SJSA1 (cell line): ENCODE measurements at places on chromosomes 2 and 18.

GRCh38 chr2:43155851-43156411, 70.5 kb downstream of the ZFP36L2 start:
- DNase-seq, result no peak

- no peak for DNase-seq
Measured at GRCh38 chr2:206688990-206689389, 29.2 kb downstream of the DYTN start.

DNA sequence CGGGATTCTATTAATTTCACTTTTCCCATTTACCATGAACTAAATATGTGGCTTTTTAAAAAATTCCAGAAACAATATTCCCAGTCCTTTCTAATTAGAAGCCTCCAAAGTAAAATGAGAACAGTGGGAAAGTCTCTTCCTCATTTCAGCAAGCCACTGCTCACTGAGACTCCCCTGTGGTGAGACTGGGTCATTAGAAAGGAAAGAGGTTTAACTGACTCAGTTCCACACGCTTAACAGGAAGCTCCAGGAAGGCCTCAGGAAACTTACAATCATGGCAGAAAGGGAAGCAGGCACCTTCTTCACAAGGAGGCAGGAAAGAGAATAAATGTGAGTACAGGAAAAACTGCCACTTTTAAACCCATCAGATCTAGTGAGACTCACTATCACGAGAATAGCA, 258.9 kb upstream of the CHAC2 start:
- no peak for DNase-seq

DNA sequence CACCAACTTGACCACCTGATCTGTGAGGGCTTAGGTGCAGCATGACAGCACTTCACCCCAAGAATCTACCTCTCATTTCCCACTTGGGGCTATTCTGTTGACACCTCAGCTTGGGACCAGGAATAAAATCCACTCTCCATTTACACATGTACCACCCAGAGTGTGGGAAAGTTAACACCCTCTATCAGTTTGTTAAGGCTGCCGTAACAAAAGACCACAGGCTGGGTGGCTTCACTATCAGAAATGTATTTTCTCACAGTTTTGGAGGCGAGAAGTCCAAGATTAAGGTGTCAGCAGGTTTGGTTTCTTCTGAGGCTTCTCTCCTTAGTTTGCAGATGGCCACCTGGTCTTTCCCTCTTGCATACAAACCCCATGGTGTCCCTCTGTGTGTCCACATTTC, 277.7 kb upstream of the ERBB4 start:
- DNase-seq, result no peak

- no peak for DNase-seq
Measured at GRCh38 chr2:204346906-204347305, 198.4 kb upstream of the PARD3B start.

DNA sequence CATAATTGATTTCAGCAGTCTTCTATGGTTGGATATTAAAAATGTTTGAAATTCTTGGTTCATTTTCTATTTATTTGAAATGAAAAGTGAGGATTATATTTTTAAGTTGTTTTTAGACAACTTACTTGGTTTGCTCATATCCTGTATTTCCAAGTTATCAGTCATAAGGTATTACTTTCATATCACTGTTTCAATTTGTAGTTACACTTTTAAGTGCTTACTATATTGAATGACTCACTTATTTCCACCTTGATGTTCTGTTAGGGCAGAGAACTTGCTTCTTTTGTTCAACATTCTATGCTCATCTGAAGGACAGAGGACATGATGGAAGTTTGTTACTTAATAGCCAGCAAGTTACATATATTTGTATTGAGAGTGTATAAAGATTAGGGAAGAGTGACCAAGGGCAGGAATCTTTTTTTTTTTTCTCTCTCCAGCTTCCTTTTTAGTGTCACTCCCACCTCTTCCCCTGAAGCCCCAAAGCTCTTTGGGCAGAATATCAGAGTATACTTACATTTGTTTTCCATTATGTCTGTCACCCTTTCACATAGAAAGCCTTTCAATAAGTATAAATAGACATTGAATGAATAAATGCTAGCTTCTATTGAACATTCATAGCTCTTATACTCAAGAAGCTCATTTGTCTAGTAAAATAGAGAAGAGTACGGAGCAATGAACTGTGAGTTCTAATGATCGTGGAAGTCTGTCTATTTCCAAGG, 28.1 kb downstream of the PIK3C3 start:
- no peak for DNase-seq

GRCh38 chr2:23497063-23497462, 112.1 kb downstream of the KLHL29 start:
- peak; percentile 19 for DNase-seq

DNA sequence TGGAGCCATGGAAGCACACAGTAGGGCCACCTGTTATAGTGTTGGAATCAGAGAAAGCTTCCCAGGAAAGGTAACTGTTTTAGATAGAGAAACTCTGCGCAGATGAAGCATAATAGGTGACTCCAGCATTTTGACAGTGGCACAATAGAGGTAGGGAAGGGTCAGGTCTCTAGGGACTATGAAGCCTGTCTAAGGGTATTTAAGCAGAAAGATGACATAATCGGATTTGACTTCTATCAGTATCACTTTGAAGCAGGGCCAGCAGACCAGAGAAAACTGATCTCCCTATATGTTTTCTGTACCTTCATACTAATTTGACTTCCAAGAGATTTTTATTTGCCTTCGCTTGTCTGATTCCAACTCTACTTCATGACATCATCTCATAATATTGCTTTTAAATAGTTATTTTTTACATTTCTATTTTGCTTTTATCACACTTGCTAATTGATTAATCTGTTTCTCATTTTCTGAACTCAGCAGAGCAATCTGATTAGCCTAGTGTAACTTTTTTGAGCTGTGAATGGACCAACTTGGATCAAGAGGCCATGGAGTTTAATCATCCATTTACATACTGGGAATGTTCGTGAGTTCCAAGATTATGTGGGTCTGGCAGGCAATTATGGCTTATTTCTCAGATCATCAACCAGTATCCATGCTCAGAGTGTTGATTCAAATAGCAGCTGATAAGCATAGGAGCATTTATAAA, 8.4 kb upstream of the HIBCH start:
- no peak for DNase-seq

- no peak for DNase-seq
Measured at GRCh38 chr2:186443851-186444250, 42.2 kb upstream of the ZC3H15 start.

DNA sequence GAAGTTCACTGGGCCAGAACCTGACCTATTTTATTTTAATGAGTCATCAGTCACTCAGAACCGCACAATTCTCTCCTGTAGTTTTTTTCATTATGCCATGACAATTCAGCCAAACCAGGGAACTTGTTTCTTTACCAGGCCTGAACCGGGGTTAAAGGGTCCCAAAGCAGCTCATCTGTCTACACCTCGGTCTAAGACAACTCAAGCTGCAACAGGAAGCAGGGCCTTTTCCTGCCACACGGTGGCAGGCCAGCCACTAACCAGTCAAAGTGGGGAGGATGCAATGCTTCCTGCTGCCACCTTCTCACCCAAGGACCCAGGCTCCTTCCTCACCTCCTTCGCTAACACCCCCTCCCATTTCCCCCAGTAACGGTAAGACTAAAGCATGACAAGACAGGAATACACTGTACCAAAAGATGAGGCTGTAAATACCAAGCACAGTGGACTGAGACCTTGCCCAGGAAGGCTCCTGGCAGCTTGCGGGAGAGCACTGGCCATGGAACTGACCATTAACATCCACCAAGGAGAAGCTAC, 56.7 kb upstream of the ACKR3 start:
- peak; percentile 58 for DNase-seq

DNA sequence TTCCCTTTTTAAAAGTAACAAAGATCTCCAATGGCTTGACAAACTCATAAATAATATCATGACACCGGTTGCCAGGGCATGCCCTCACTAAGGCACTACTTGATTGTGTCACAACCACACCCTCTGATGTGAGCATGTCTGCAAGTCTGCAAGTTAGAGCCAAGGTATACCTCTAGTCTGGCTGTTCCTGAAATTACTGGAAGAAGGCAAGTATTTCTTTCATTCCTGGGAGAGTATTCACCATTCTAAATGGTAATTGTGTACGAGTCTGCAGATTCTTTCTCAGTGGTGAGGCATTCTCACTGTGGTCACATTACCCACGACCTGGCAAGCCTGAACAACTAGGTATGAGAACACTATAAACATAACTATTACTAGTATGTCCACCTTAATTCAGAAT, 25.7 kb upstream of the RNU4ATAC start:
- peak; percentile 80 for DNase-seq

DNA sequence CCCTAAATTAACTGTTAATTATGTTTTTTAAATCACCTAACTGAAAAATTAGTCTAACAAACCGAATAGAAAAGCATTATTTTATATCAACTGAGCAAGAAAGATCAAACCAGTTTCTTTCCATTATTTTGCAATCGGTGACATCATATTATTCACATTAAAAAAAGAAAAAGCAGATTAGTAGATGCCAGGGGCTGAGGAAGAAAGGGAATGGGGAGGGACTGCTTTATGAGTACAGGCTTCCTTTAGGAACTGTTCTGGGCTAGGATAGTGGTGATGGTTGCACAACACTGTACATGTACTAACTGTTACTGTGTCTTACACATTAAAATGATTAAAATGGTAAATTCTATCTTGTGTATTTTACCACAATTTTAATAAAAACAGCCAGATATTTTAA, 59.3 kb downstream of the COBLL1 start:
- no peak for DNase-seq

GRCh38 chr2:147460155-147460554, 384.7 kb upstream of the ACVR2A start:
- no peak for DNase-seq

- no peak for DNase-seq
Measured at GRCh38 chr18:35024965-35025364, 16.2 kb upstream of the MAPRE2 start.

DNA sequence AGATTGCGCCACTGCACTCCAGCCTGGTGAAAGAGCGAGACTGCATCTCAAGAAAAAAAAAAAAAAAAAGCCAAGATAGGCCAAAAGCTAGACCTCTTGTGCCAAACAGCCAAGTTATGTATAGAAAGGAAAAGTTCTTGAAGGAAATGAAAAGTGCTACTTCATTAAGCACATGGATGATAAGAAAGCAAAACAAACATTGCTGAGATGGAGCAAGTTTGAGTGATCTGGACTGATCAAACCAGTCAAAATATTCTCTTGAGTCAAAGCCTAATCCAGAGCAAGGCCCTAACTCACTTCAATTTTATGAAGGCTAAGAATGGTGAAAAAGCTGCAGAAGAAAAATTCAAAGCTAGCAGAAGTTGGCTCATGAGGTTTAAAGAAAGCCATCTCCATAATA, 28.1 kb upstream of the TANC1 start:
- no peak for DNase-seq

GRCh38 chr2:28915939-28916338, 21.5 kb downstream of the WDR43 start:
- DNase-seq, result no peak

DNA sequence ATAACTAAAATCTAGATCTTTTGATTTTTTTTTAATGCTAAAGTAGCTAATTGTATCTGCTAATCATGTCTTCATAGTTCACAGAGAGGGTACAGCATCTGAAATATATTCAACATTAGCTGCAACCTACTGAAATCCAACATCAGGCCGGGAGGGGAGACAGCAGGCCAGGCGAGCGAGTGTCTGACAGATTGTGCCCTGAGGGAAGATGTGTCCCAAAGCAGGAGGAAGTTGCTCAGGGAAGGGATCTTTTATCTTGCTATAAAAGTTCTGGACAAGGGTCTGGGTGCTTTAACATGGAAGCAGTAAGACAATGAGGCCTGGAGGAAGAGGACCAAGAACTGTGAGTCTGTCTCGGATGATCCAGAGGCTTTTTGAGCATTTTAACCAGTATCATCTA, 274.1 kb downstream of the AFF3 start:
- DNase-seq, result no peak

- no peak for DNase-seq
Measured at GRCh38 chr2:8796315-8796848, 41.0 kb downstream of the KIDINS220 start.

- DNase-seq, result no peak
Measured at GRCh38 chr2:100060875-100061274, 81.5 kb downstream of the AFF3 start.

DNA sequence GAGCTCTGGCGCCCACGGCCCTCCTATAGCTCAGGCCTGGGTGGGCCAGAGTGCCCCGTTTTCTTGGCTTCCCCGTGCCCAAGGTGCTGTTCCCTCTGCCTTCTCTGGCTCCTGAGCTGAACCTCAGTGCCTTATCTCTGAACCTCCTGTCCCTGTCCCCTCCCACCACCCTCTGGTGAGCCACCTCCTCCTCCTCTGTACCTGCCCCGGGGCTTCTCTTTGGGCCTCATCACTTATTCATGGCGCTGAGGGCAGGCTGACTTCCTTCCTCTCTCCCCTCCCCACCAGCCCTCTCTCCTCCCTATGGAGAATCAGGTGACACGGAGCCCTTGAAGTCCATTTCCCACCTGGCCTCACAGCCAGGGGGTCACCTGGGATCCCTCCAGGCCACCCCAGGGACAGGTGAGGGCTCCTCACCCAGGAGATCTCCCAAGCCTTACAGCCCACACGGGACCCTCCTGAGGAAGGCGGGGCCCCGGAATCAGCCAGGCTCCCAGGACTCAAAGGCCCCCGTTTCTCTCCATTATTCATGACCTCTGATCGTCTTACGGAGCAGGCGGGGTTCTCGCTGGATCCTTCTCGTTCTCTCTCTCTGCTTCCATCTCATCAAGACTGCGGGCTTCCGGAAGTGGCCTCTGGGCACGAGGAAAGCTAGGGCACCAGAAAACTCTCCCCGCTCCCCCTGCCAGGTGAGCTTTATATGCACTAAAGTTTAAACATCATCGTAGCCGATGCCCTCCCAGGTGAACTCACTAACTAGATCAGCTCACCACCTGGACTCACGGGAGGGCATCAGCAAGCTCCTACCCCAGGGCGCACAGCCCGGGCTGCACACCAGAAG, at the start of gene LOXHD1:
Gene LOXHD1 (minus strand): TSS at position 106 of the 841 bp plus-strand sequence. CDS start 187 bp downstream, outside the sequence.
- no peak for DNase-seq

DNA sequence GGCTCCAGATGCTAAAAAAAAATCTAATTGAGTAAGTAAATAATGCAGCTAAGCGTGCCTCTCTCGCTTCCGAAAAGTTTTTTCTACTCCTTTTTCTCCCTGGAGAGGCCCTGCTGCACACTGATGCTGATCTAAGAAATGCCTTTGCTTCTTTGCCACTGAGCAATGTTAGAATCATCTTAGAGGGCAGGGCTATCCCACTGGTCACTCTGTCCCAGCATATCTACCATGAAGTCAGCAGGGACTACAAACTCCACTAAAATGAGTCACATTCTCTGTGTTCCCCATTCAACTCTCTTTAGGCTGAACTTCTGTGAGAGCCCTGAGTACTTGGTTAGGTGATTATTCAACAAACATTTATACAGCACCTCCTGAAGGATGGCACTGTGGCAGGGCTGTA, 127.6 kb upstream of the LYPD1 start:
- DNase-seq, result peak; percentile 26

GRCh38 chr2:102187496-102188150, 800 bp downstream of the IL1RL2 start:
- DNase-seq, result no peak
